ENCODE measurements at places on chromosomes 1 and 21.

DNA sequence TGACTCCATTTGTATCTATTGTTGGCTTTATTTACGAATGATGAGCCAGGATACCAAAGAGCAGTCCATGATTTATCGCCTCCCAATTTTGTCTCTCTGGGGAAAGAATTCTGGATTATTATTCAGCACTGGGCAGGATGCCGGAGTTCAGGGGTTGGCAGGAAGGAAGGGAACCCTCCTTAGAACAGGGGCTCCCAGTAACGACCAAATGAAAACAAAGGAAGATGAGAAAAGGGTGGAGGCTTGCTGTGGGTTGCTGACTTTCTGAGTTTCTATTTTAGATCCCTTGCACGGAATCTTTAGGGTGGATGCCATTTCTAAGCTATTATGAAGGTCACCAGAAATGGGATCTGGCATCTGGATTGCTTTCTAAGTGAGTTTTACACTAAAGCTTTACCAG is 231.2 kb upstream of the LYPLAL1 start:
- no peak for DNase-seq

- no peak for DNase-seq
These were observed 3.2 kb downstream of the PPP1R12B start for GRCh38 chr1:202351725-202352124.

DNA sequence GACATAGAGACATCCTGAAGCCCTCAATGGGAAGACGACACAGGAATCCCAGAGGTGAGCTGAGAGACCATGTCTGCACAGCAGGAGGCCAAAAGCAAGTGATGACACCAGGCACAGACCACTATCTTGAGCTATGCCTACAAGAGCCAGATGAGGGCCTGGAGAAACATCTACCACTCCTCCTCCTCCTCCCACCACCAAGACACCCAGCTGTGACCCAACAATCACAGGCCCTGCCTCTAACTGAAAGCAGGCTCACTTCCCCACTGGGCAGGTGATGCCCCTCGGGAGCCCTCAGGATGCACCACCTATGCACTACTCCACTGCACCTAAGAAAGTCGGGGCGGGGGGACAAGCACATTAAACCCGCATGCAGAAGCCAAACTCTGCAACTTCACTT is 16.5 kb downstream of the TADA1 start:
- DNase-seq = no peak

- DNase-seq = no peak
These were observed 63.2 kb downstream of the CASQ2 start for GRCh38 chr1:115705085-115705951.

DNA sequence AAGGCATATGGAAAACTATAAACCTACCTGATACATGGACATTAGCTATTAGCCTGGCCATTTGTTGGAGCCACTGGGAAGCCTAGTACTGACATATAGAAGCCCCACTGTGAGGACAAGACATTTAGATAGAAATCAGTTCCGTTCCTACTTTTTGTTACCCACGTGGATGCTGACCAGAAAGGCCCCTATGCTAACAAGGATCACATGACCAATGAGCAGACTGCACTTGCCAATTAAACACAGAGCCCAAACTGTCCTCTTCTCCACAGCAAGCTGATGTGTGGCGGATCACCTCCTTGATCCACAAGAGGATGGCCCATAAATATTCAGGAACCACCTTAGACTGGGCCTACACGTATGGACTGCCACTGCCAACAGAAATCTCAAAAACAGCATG is 11.2 kb upstream of the OR6K3 start:
- DNase-seq = no peak

GRCh38 chr1:33131191-33131590 is 50.2 kb downstream of the AZIN2 start:
- DNase-seq = no peak

DNA sequence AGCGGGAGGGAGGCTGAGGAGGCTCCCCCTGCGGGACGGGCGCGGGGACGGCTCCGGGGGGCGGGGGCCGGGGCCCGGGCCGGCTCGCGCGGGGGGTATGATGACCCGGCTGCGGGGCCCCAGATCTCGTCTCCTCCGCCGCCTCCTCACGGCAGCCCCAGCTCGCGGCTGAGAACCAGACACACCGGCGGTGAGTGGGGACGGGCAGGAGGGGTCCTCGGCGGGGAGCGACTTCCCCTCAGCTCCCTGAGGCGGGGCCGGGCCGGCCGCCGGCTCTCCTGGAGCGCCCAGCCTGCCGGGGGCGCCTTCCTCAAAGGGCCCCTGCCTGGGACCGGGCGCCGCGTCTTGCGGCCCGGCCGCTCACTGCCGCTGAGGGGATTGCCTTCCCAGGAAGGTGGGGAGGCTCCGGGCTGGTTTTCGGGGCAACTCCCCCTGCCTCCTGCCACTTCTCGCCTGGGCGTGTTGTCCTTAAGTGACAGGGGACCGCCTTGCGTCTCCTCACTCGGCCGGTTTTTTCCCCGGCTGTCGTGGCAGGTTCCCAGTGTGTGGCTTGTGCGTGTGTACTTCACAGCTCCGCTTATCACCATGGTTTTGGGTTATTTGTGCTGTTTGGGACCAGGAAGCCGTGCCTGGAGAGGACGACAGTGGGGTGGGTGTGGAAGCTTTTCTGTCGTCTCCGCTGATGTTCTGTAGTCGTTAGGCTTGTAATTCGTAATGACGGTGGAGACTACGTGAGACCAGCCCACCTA is 800 bp downstream of the HIPK1 start:
- DNase-seq = peak; percentile 86

- DNase-seq = no peak
These were observed 47.8 kb downstream of the CHRM3 start for GRCh38 chr1:239434181-239434580.

GRCh38 chr21:45372732-45373355 is 32.1 kb upstream of the COL18A1 start:
- no peak for DNase-seq

DNA sequence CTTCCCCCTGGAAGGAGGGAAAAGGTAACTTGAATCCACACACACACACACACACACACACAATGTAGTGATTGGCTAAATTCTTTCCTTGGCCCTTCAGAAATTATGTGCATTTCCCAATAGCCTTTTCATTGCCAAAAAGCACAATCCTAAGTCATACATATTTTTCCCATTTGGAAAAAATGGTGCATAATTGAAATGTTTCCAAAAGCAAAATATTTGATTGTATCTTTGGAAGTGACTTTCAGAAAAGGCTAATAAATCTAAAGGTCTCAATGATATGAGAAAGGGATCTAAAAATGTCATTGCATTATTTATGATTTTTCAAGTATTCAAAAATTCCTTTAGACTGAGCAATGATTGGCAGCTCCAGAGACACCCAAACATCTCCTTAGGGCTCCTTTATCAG is 43.5 kb upstream of the NEK7 start:
- no peak for DNase-seq

DNA sequence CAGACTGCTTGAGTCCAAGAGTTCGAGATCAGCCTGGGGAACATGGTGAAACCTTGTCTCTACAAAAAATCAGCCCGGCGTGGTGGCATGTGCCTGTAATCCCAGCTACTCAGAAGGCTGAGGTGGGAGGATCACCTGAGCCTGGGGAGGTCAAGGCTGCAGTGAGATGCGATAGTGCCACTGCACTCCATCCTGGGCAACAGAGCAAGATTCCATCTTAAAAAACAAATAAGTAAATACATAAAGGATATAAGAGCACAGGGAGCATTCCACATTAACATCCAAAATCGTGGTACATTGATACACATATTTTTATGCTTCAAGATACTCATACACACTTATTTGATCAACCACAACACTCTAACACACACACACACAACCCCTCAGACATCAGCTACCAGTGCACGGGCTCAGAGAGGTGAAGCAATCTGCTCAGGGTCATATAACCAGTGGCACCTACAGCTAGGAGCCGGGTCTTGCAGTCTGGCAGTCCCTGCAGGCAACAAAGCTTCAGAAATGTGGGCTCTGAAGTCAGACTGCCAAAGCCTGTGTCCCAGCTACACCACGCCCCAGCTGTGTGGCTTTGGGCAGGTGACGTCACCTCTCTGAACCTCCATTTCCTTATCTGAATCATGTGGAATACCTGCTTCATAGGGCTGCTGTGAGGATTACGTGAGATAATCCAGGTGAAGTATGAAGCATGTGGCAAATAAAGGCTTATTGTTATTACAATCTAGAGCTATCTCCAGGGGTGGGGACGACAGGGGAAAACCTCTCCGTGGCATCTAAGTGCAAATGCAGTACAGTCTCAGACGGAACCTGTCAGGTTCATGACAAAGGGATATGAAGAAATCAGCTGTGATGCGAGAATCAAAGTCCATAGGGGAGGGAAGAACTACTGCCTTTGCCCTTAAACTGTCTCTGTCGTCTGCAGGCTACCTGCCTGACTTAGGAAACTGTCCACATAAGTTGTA is 4.8 kb upstream of the CRYBG2 start:
- peak; percentile 42 for DNase-seq

- DNase-seq = no peak
These were observed 450 bp downstream of the SDE2 start for GRCh38 chr1:225998560-225999226.

- no peak for DNase-seq
These were observed 5.9 kb downstream of the SMG7 start for GRCh38 chr1:183477986-183478781.

DNA sequence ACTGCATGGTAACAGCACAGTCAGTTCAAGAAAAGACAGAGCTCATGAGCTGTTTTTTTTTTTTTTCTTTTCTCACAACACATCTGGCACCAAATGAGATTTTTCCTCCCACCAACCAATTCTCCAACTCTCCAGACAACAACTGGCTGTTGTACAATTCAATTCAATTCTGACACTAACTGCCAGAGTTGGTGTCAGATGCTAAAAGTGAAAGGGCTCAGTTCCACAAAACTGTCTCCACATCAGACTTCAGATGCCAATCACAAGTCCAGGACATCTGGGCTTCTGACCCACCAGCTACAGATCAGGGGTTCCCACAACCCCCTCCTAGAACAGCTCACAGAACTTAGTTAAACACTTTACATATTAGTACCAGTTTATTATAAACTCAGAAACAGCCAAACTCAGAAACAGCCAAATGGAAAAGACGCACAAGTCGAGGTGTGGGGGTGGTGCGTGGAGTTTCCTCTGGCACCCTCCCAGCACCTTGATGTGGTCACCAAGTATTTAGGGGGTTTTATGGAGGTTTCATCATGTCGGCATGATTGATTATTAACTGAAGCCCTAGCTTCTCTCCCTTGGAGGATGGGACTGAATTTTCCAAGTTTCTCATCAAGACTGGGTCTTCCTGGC is 39.2 kb upstream of the LRRC8D start:
- DNase-seq = peak; percentile 28

GRCh38 chr1:100051401-100051800 is 81.3 kb downstream of the SASS6 start:
- DNase-seq = no peak

DNA sequence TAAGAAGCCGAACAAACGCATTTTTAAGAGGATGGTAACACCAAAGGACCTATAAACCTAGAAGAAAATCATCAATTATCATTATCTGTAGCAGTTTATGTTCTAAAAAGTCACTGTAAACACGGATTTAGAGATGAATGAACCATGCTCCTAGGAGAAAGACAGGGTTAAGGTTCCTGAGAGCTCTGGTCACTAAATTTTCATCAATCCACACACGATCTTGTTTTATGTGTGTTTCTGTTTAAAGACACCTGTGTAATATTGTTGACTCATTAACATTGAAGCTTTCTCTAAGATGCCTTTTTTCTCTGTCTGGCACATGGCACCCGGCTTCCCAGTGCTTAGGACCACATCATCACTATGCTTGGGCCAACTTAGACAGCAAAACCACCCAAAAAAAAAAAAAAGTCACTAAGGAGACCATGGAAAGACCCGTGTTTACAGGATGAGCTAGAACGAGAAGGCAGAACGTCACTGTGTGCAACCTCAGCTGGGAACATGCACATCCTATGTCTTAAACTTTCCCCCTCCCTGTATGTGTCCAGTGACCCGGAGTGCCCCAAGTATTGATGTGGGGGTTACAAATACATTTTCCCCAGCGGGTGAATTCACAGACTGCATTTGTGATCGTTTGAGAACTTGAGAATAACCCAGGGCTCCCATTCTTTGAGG is 55.8 kb upstream of the PDE9A start:
- DNase-seq = no peak

GRCh38 chr1:19643121-19643520 is 990 bp upstream of the NBL1 start:
- DNase-seq = no peak

DNA sequence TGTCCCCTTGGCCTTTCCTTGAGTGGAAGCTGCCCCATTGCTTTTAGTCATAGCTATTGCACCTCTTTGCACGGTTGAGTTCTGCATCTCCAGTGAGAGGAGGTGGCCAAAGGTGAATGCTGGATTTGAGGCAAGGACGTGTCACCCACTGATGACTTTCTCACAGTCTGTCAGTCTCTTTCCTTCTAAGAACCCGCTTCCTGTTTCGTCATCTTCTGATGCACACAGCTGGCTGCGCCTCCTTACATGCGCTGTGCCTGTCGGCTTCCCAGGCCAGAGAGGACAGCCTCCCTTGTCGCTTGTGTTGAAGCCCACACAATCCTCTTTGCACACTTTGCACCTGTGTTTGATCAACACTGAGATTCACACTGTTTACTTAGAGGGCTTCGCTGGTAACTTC is 41.8 kb upstream of the PWP2 start:
- DNase-seq = peak; percentile 60

Data from central memory CD8-positive, alpha-beta T cell (primary cell).